ENCODE measurements at places on chromosomes 2 and 18.

DNA sequence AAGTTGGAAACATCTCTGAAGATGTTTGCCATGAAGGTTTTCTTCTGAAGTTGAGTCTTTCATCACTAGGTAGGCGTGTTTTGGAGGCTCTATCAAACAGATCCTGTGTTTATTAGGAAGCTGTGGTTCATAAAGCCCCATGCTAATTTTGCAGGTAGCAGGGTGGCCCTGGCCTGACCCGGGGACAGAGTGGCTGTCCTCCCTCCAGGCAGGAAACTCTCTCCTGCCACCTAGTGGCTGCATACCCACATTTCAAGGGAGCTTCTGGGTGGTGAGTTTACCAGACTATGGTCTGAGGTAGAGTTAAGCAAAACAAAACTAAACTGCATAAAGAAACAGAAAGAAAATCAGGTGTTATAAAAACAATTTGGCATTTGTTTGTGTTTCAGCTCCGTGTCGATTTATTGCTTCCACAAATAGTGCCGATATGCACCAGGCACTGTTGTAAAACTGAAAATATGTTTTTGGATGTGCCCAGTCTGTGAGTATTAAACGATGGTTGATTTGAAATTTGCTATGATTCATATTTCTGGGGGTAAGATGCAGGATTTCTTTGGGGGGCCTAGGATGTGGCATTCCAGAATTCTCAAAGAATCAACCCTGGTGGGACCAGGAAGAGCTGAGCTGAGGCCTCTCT lies 26.0 kb upstream of the IL37 start:
- peak; percentile 21 for DNase-seq

GRCh38 chr2:27347641-27348040 lies 8.9 kb downstream of the GTF3C2 start:
- no peak for DNase-seq

DNA sequence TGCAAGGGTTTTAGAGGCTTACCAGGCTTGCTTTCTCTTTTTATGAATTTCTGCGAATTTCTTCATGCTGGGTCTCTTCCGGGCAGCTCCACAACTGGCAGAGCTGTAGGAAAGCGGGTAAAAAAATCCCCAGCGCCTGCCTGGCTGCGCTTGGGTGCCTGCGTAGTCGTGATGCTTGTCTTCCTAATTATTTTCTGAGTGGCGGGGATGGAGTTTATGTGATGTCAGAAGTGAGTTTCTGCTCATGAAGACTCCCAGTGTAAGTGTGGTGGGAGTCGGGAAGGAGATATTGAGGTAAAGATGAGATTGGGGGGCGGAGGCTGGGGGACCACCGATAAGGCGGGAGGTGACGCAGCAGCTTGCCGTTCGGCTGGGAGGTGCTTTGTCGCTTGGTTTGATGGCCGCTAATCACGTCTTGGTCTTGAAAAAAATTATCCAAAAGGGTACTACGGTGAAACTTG lies 229.8 kb downstream of the LDLRAD4 start:
- DNase-seq: no peak

GRCh38 chr2:129914538-129915302 lies 64.7 kb upstream of the RAB6C start:
- DNase-seq: no peak

GRCh38 chr2:224221455-224221913 lies 180.4 kb downstream of the FAM124B start:
- DNase-seq: no peak

DNA sequence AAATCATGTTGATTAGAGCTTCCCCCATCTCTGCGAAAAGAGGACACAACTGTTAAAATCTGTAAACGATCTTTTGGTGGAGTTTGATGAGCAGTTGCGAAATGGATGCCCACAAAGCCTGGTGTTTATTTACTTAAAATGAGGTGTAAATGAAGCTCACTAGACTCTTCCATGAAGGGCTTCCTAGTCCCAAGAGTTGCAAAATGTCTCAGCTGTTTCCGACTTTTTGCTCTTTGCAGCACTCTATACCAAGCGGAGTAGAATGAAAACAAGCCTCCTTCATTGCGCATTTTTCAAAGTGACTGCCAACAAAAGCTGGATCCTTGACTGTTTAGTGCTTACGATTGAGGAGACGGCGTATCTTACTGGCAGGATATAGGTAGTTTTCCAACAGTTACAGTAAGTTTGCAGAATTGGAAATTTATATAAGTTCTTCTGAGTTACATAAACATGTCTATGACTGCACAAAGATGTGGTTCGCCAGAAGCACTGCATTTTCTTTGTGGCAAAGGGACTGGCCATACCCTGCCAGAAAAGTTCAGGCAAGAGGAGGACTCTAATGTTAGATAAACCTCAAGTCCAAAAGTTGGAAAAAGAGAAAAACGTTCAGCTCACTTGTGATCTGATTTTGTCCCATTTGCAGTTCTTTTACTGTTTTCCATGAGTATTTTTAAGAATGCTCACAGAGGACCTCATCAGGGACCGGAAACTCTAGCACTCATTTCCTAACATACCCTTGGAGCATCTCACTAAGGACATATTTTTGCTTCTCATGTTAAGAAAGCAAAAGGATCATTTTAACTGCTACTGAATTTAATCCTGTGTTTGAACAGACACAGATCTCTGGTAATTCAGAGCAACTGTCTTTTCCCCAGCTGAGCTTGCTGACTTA lies 42.7 kb downstream of the COLEC12 start:
- DNase-seq: no peak

- DNase-seq: no peak
These were observed 16.2 kb downstream of the EML4 start for GRCh38 chr2:42185220-42185921.

GRCh38 chr2:128605421-128605820 lies 286.8 kb upstream of the HS6ST1 start:
- DNase-seq: no peak

- DNase-seq: no peak
These were observed 79.1 kb downstream of the TGIF1 start for GRCh38 chr18:3529077-3529476.

DNA sequence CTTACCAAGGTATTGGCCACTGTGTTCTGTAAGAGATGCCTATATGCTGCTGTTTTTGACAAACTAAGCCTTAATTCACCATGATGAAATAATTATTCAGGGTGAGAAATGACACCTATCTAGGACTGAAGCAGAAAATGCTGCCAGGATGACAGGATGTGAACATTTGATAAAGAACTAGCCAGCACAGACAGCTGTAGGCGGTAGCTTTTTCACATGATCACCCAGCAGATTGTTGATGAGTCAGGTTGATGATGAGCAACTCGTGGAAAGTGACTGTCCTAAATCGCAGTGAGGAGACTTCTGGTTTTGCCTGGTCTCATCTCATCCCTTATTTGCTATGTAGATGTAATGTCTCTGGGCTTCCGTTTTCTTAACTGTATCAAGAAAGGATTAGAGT lies 144.1 kb downstream of the PRPF40A start:
- DNase-seq: peak; percentile 70

- peak; percentile 86 for DNase-seq
These were observed 6.8 kb downstream of the ZFP36L2 start for GRCh38 chr2:43219383-43220228.

- DNase-seq: no peak
These were observed 1067.7 kb upstream of the FAM98A start for GRCh38 chr2:34666821-34667220.

DNA sequence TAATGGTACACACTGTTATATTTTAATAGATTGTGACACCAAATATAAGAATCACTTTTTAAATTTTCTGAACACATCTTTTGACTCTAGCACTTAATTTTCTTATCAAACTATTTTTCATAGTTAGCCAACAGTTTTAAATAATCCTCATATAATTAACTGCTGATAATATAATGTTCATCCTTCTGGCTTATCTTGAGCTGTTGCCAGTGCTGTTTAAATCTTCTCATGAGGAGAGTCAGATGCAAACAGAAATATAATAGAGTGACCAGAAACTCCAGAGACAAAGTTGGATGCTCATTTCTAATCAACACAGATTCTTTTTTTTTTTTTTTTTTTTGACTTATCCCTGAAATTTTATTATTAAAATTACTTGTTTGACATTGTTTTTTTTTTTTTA lies 282.6 kb downstream of the SPAG16 start:
- DNase-seq: no peak

DNA sequence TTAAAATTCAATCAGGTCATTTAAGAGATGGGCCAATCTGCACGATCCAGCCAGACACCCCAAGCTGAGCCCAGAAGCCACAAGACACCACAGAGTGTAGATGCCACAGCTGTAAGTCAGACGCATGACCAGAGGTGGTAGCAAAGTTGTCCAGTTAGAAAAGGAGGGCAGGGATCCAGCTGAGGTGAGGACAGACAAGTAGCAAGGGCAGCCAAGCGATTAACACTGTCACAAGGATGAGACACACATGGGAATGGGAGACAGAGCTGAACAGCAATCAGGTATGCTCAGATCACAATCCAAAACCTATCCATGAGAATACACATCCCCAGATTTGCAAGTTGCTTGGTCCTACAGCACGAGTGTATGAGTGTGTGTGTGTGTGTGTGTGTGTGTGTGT lies 143.4 kb upstream of the STK17B start:
- no peak for DNase-seq

- DNase-seq: peak; percentile 12
These were observed 338.0 kb downstream of the NYAP2 start for GRCh38 chr2:225737556-225737955.

GRCh38 chr2:218196974-218197373 lies 20.0 kb upstream of the ARPC2 start:
- DNase-seq: no peak

DNA sequence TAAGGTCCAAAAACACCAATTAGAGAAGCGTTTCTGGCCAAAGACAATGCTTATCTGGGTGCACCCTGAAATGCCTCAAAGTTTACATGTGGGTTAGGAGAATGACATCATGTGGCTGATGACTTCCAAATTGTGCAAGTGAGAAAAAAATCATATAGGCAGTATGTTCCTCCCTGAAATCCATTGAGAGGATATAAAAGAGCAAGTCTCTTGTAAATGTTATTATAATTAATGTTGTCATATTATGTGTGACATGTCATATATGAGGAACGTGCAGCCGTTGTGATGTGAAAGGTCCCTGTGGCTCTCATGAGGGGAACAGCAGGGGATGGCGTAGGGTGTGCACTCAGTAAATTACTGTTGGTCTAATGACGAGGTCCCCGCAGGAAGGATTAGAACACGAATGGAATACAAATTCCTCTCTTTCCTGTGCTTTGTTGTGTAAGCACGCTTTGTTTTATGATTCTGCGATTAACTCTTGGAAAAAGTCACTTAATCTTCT lies 290.8 kb downstream of the PRKCE start:
- DNase-seq: peak; percentile 61

DNA sequence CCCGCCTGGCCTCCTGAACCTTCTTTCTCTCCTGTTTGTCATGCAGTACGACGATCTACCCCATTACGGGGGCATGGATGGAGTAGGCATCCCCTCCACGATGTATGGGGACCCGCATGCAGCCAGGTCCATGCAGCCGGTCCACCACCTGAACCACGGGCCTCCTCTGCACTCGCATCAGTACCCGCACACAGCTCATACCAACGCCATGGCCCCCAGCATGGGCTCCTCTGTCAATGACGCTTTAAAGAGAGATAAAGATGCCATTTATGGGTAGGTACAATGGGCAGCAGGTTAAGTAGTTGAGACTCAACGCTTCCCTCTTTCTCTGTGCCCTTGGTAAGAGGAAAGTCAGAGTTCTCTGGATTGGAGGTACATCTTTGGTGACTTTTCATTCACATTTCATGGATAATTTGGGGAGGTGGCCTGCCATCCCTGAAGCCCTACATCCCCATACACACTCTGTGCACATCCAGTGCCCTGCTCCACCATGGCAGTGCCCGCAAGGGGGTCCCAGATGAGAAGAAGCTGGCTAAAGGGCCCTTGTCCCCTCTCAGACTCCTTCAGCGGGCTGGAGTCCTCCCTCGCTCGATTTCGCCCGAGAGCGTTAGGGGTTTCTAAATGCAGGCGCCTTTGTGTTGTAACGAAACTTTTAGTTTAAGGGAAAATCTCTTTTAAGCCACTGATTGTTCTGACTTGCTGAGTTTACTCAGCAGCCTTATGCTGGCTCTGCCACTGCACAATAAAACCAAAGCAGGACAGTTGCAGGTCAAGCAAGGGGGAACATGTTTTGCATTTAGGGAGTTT lies 3.0 kb downstream of the MEIS1 start:
- no peak for DNase-seq

- DNase-seq: no peak
These were observed 81.3 kb downstream of the VSNL1 start for GRCh38 chr2:17621781-17622180.

GRCh38 chr2:11393711-11394236 lies 49.3 kb upstream of the ROCK2 start:
- DNase-seq: no peak

DNA sequence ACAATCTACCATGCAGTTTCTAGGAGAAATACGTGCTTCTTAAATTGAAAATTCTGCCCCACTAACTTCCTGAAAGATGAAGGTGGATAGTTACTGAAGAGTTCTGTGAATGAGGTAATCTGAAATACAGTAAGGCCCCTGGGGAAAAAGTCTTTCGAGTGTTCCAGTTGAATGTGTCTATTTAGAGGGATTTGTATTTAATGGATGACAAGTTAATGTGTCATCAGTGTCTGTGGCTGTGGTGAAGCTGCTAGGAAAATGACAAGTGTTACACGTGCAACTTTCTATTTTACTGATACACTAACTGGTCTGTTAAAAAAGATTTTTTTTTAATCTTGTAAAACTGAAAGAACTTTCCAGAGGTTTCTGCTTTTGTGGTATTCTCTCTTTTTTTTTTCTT lies 384.6 kb downstream of the STK39 start:
- DNase-seq: no peak

DNA sequence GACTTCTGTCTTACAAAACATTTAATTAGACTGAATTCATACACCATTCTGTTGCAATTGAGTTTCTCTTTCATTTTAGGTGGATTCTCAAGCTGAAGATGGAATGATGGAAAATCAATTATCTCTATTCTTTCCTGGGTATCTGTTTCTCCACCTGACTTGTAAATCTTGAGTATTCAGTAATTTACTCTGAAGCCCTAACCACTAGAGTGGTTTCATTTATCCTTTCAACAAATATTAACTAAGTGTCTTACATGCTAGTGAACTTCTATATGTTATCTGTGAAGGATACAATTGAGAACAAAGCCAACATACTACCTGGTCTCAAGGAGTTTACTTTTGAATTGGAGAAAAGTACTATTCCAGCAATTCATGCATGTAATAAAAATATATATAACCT lies 94.1 kb upstream of the ZNF804A start:
- no peak for DNase-seq
